ENCODE measurements at places on chromosomes 12 and 14.

DNA sequence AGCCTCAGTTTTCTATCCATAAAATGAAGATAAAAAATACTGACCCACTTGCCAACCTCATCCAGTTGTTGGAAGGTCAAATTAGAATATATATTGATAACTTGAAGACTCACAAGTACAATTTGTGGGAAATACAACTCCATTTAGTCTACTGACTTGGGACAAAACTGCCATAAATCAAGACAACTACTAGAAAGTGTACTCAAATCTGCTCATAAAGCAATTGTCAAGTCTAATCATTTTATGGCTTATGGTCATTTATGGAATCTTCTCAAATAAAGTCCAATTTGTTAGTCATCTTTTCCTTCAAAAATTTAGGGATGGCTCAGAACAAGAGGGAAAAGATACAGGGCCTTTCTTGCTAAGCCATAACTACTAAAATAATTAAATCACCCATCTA lies 7.0 kb downstream of the BTG1 start:
- no peak for DNase-seq

DNA sequence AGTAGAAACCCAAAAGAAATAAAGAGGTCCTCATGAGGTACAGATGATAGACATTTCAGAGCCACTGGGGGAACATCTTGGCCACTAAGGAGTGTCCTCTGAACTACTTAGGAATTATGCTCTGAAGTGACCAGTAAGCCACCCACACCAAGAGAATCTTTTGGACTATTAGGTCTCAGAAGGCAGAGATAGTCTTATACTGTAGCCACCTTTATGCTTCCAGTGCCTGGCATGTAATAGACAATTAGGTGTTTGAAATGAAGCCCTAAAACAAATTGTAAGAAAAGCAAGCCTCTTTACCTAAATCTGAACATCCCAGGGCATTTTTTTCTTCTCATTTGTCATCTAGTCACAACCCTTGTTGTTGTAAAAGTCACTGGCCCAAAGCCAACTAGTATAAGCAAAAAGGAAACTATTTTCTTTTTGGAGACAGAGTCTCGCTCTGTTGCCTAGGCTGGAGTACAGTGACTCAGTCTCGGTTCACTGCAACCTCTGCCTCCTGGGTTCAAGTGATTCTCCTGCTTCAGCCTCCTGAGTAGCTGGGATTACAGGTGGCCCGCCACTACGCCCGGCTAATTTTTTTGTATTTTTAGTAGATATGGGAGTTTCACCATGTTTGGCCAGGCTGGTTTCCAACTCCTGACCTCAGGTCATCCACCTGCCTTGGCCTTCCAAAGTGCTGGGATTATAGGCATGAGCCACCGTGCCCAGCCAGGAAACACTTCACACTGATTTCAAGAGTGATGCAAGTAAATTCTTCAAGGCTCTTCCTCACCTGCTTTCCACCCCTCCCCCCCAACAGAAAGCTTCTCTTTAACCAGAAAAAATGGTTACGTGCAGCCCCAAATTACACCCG lies 11.1 kb downstream of the PLEKHA5 start:
- no peak for DNase-seq

GRCh38 chr14:53456931-53457330 lies 303.8 kb upstream of the DDHD1 start:
- no peak for DNase-seq

GRCh38 chr12:2454601-2455177 lies 340.1 kb upstream of the FKBP4 start:
- DNase-seq, result no peak

DNA sequence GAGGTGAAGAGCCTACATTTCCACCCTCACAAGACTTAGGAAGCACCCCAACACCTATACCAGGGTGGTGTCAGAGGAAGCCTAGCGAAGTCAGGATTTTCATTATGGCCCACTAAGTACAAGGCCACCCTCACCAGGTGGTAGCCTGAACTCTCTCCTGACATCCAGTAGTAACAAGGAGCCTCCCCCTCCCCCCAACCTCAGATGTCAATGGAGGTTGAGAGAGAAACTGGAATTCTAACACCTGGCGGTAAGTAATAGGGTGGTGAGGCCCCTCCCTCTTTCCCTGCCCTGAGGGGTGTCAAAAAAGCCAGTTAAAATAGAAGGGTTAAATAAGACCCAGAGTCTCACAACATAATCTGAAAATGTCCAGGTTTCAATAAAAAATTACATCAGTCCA lies 37.6 kb downstream of the SINHCAF start:
- DNase-seq, result no peak

GRCh38 chr12:67352682-67353081 lies 83.5 kb downstream of the CAND1 start:
- no peak for DNase-seq

DNA sequence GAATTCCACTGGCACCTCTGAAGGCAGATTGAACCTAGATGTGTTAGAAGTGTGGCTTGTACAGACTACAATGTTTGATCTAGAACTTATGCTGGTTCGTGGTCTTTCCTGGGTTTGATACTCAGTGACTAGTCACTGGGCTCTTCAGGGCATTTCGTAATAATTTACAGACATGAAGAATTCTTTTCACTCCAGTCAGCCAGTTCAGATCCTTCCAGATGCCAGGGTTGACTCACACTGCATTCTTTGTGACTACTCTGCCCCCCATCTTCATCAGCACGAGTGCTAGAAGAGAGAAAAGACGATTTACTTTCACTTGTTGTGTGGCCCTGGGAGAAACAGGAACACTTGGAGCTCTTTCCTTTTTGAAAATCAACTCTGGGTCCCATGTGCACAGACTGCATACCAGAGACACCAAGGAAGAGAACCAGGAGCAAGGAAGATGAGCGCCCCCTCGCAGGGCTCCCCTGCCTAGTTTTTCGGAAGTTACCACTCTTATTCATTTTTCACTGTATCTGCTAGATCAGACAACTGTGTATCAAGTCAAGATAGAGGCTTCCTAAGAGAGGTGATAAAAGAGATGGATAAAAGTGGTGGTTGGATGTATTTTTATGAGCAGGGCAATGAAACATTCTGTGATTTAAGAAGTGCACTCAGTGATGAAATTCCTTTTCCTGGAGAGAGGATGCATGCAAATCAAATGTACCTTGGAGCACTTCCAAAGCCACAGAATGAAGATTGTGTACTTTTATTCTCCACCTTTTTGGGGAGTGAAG lies 33.5 kb upstream of the EVL start:
- no peak for DNase-seq

DNA sequence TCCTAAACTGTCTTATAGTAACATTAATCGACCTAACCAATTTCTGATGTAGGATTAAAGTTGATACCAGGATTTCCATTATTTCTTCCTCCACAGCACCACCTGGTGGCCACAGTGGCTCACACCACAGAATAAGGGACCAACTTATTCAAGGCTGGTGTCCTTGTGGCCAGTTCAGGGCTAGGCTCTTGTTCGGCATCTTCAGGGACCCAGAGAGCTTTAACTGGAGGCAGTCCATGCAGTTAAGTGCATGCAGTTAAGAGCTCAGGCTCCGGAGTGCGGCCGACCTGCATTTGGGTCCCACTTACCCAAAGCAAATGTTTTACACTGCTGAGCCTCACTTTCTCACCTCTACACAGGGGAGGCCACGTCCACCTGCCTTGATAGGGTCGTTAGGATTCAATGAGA lies 42.0 kb upstream of the GPR68 start:
- peak; percentile 29 for DNase-seq

DNA sequence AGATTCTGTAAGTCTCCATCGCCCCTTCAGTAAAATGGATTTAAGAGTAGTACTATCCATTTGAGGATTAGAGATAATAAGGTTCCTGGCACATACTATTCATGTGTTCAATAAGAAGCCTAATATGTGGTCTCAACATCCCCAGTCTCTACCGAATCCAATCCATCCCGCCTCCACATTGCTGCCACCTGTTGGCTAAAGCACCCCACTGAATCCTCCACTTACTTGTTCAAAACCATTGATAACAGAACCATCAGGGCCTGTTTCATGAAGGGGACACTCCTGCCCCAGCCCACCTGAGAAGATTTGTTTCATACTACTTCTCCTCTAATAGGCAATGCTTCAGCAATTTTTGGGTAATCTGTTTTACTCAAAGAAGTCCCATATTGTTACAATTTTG lies 147.5 kb downstream of the SLC2A13 start:
- no peak for DNase-seq

- no peak for DNase-seq
These were observed 36.5 kb downstream of the SSH1 start for GRCh38 chr12:108820707-108821406.

DNA sequence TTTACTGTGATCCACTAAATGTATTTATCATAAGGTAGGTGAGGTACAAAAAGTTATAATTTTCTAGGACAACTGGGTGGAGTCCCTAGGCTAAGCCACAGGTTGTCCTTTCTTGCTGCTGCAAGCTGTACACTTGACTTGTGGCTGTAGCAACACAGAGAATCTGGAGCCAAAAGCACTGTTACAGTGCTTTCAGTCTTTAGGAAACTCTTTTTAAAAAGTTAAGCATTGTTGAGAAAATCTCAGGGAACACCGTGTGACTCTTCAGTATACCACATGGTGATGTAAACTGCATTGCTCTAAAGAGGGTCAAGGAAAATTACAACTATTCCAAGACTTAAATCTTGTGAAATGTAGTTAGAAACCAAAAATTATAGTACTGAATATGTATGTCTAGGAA lies 11.4 kb downstream of the SLC15A5 start:
- DNase-seq, result no peak

- DNase-seq, result no peak
These were observed 36.6 kb downstream of the ADAM20 start for GRCh38 chr14:70498191-70498590.

DNA sequence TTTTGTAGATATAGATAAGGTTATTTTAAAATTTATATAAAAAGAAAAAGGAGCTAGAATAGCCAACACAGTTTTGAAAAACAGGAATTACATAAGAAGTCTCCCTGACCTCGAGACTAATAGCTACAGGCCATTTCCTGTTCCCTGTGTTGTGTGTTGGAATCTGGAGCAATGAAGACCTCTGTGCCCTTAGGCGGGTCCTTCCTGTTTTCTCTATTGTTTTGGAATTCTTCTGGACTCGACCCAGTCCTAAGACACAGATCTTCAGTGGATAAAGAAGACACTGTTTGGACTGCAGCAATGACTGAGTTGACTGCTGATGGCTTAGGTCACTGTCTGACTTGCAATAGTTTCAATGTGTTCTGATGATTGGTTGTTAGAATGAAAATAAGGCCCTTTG lies 26.2 kb downstream of the SNRPF start:
- no peak for DNase-seq

DNA sequence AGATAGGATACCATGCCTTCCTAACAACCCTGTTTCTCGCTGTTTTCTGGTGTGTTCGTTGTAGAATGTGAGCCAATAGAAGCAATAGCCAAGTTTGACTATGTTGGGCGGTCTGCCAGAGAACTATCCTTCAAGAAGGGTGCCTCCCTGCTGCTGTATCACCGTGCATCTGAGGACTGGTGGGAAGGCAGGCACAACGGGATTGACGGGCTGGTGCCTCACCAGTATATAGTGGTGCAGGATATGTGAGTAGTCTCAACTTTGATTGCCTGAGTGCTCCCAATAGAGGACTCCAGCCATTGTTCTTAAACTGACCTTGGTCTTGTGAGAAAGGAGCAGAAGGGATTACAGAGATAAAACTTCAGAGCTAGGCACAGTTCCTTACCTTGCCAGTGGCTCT lies 96.2 kb downstream of the KICS2 start:
- no peak for DNase-seq

GRCh38 chr12:103540319-103540718 lies 44.6 kb upstream of the C12orf42 start:
- DNase-seq, result no peak

DNA sequence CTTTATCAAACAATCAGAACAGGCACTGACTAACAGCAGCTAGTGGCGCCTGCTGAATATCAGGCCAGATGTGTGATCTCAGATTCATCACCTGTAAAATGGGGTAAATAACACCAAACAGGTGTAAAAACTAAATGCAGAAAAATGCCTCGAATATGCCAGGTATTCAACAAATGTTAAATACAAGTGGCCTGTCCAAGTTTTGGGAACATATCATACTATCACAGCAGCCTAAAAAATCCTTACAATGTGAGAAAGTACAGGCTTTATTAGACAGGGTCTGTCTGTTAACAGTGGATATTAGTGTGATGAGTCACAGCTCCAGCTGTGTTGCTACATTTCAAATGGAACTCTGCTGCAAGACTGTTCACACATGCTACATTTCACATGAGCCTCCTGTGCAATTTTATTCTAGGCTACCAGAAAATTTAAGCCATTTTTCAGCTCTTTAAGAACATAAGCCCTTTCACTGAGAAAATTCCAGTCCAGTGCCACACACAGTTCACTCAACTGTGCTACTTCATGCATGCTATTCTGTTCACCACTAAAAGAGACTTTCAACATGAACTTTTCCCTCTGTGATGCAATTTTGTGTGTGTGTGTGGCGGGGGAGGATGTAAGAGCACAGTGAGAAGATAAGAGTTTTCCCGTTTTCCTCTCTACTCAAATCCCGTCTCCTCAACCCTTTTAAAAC lies 56.7 kb downstream of the MSRB3 start:
- no peak for DNase-seq

DNA sequence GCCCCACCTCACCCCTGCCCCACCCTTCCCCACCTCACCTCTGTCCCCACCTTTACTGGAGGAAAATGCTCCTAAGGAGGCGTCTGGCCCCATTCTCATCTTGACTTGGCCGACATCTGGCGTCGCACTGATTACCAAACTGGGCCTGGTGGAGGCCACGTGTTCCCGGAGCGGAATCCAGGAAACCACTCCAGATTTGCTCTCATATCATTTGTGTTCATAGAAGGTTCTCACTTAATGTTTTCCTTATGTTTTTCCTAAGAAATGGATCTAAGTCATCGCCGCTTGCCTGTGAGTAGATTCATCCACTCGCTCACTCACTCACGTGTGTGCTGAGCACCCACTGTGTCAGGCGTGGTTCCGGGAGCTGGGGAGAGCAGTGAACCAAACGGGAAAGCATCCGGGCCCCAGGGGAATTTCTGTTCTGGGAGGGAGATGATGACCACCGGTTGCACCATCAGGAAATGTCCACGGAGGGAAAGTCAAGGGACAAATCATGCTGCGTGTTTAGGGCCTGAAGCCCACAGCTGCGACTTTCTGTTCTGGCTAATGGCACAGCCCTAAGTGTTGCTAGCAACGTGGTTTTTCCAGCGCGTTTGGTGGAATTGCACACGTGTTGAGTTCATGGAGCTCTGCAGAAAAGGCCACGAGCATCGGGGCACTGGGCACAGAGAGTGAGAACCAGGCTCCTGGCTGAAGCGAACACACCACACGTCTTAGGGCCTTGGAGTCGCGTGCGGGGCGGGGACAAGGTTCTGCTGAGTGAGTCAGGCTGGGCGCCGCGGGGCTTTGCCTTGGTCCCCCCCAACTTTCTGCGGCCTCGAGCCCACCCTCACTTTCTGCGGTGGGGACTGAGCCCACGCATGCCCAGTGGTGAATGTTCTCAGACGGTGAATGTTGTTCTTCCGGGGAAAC lies 57.7 kb downstream of the ADGRD1 start:
- no peak for DNase-seq

DNA sequence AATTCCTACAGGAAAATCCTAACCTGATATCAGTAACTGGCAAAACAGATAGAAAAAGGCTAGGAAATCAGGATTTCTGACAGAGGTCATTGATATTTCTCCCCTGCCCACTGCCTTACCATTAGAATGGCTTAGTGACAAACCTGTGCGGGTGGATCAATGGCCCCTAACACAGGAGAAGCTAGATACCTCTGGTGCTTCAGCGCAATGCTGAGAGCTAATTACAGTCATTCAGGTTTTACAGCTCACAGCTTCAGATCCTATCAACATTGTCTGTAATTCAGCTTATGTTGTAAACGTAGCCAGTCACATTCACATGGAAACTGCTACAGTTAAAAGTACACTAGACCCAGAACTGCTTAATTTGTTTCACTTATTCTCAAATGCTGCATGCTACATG lies 17.4 kb upstream of the SLC10A1 start:
- DNase-seq, result no peak

- DNase-seq, result no peak
These were observed 70.8 kb downstream of the AKAP6 start for GRCh38 chr14:32399920-32400319.

Measured in DMS153 (cell line).